D341Med (cell line): ENCODE measurements at places on chromosomes 16 and 17.

- DNase-seq: no peak
These were observed 178.9 kb downstream of the PRKCA start for GRCh38 chr17:66481271-66481670.

GRCh38 chr17:58702708-58703107, 10.3 kb downstream of the RAD51C start:
- DNase-seq: no peak

DNA sequence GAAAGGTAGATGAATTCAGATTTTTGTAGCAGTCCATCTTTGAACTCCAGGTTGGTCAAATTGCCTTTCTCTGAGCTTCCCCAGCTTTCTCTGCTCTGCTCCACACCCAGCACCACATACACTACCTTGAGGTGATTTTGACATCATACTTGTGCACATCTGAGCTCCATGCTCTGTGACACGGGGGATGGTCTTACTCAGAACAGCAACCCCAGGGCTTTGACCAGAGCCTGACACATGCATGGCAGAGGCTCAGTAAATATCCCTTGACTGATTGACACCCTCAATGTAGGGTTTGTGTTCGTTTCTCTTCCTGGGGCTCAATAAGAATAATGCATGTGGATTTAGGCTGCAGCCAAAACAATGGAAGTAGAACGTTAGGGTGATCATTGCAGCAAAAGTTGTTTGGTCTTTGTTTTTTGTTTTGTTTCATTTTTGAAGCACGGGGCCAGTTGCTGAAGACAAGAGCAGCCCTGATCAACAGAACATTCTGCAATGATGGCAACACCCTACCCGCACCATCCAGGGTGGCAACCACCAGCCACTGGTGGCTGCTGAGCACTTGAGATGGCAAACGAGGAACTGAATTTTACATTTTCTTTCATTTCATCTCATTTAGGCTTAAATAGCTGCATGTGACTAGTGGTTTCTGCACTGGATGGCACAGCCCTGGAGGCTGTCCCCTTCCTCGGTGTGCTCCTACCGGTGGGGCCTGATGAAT, 224.8 kb upstream of the TNRC6C start:
- peak; percentile 10 for DNase-seq

DNA sequence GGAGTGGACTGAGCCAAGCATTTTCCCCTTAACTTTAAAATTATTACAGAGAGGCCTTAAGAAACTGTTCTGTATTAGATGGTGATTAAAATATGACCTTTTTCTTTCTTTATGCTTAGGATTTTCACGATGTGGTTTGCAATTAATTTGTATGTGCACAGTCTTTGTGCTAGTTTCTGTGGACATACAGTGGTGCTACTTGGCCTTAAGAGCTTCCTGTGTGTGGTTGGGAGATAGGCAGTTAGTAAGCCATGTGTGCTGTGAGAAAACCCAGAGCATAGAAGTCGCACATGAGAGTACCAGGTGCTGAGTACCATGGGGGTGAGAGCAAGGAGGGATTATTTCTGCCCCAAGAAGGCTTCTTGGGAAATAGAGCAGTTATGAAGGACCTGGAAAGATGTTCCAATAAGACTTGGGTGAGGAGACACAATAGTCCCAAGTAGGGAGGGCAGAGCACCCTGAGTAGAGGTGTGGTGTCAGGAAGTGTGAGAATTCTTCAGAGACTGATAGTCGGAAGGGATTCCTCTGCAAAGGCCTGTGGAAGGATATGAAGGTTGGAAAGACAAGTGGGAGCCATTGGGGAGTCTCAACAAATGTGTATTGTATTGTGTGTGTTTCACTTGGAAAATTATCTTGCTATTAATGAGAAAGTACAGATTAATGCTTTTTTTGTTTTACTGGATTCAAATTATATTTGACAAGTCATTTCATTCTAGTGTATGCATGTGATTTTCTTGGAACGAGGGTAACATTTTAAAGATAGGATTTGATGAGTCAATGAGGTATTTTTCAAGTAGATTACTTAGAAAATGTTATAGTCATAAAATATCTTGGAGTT, 239.9 kb downstream of the PRKCA start:
- no peak for DNase-seq

DNA sequence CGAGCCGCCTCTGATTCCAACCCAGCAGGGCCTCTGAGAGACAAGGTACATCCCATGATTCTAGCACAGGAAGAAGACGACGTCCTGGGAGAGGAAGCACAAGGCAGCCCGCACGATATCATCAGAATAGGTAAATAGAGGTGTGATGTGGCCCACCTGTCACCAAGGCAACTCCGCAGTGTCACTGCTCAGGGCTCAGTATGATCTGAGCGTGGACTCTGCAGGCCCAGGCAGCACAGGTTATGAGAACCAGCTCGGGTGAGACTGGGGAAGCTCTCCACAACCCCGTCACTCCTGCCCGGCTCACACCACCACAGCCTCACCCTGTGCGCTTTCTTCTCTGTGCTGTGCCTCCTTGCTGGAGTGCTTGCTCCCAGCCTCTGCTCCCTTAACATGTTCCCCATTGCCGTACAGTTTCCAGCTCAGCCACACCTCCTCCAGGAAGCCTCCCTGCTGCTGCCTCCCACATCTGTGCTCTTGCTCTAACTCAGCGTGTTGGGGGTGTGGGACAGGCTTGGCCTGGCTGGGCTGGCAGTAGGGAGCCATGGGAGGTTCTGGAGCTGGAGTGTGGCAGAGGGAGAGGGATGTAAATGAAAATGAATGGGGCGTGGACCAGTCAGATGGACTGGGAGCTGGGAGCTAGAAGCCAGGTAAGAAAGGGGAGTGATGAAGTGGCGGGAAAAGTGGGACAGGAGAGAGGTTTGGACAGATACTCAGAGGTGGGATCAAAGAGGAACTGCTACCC, 7.7 kb downstream of the METTL22 start:
- DNase-seq: no peak

- no peak for DNase-seq
These were observed 52.6 kb downstream of the CYB5B start for GRCh38 chr16:69476920-69477443.

DNA sequence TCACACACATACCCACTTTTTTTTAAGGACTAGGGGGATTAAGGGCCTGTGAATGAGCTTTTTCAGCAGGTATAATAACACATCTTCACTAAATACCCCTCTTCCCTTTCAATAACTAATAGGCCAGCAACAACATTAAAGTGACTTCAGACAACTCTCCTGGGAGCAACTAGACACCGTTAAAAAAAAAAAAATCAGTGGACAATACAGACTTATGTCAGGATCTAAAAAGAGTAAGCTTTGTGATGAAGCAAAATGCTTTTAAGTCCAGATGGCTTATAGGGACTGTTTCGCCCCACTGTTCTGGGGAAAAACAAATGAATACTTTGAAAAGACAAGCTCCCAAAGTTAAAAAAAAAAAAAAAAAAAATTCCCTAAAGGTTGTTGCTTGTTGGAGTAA, 29.0 kb downstream of the SPAG9 start:
- DNase-seq: no peak

DNA sequence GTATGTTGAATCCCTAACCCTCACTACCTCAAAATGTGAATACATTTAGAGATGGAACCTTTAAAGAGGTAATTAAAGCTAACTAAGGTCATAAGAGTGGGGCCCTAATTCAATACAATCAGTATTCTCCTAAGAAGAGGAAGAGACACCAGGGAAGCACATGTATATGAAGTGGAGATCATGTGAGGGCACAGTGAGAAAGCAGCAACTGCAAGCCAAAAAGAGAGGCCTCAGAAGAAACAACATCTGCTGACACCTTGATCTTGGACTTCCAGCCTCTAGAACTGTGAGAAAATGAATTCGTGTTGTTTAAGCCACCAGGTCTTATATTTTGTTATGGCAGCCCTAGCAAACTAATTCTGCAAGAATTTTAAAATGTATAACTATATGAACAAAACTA, 13.2 kb upstream of the SLFN5 start:
- no peak for DNase-seq

DNA sequence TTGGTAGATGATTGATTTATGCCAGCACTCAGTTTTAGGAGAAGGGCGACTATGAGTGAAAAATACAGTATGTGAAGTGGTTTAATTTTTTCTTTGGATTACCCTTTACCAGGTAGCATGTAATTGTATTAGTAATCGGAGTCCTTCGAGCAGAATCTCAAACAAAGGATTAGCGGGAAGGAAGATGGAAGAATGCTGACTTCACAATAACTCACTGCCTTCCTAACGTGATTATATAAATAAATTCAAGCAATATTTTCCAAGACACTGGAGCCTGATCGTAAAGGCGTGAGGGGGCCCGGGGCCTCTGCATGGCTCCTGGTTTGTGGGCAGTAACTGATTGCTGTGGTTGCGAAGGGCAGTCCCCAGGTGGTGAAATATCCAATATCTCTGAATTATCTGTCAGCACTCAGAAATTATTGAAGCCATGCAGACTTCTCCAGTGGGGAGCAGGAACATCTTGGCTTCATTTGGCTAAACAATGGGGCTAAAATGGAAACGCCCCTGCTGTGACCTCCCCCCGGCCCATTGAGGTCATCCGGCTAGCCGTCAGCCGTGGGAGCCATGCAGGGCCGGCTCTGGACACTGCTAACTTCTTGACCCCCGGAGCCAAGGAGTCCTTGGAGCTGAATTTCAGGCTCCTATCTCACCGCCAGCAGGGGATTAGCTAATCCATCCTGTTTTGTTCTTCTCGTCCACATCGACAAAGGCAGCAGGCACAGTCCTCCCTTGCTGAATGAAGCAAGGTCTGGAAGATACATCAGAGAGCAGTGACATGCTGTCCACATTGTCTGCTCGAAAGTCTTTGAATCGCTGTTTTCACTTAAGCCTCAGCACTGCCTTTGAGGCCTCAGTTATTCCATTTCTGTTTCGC, 295.9 kb upstream of the N4BP1 start:
- DNase-seq: no peak

DNA sequence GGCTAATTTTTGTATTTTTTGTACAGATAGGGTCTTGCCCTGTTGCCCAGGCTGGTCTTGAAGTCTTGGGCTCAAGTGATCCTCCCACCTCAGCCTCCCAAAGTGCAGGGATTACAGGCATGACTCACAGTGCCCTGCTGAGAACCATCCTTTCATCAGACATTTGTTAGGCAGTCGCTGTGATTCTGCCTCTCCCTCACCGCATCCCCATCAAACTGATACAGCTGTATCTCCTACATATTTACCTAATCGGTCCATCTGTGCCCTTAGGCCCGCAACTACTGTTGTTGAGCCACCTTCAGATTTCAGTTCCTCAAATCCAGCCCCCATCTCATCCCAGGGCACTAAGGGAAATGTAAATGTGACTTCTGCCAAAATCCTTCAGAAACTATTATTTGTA, 2.0 kb upstream of the SLC43A2 start:
- DNase-seq: no peak
